ENCODE measurements at places on chromosomes 13 and 19. TPM values are rescaled to one million over a fixed set of nuclear protein-coding genes. Genes with fewer than 3 reads are reported as not detected.

GRCh38 chr13:49530457-49530856, 34.7 kb downstream of the PHF11 start:
- DNase-seq, result no peak

GRCh38 chr13:40189426-40189825, 477.0 kb downstream of the FOXO1 start:
- DNase-seq, result no peak

- no peak for DNase-seq
Measured at GRCh38 chr19:17579661-17580244, 24.3 kb downstream of the COLGALT1 start.

DNA sequence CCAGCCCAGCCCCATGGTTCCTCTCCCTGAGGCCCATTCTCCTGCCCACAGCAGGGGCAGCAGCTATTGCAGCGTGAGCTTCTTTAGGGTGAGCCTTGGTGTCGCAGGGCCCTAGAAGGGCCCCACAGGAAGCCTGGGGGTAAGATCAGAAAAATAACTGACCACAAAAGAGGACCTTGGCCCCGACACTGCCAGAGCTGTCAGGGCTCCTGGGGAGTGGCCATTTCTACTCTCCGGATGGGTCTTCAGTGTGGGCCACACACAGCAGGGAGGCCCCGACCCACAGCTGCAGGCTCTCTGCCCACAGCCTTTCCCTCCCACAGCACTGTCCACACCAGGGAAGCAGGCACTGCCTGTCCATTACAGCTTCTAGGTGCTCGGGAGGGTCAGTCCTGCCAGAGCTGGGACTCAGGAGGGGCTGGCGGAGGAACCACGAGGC, 3.5 kb upstream of the SIGLEC8 start:
- no peak for DNase-seq

- no peak for DNase-seq
Measured at GRCh38 chr13:28805193-28805819, 14.8 kb upstream of the MTUS2 start.

- no peak for DNase-seq
Measured at GRCh38 chr19:21580101-21580500, 74.7 kb downstream of the ZNF429 start.

DNA sequence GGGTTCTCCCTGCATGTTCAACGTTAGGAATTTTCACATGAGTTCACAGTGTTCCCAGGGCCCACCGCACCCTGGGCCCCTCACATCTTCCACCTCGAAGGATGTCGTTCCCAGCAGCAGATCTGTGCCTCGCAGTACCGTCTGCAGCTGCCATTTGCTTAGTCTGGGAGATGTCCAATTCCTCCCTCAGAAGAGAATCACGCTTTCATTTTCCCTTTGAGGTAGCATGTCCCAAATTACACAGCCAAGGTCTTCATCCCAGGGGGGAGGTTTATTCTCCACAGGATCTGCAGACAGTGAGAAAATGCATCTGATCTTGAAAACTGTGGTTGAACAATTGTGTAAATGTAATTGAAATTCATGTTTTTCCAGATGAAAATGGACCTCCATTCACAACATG, 150.2 kb downstream of the DCT start:
- DNase-seq, result no peak

- no peak for DNase-seq
Measured at GRCh38 chr19:18157465-18158063, 4.6 kb downstream of the PIK3R2 start.

DNA sequence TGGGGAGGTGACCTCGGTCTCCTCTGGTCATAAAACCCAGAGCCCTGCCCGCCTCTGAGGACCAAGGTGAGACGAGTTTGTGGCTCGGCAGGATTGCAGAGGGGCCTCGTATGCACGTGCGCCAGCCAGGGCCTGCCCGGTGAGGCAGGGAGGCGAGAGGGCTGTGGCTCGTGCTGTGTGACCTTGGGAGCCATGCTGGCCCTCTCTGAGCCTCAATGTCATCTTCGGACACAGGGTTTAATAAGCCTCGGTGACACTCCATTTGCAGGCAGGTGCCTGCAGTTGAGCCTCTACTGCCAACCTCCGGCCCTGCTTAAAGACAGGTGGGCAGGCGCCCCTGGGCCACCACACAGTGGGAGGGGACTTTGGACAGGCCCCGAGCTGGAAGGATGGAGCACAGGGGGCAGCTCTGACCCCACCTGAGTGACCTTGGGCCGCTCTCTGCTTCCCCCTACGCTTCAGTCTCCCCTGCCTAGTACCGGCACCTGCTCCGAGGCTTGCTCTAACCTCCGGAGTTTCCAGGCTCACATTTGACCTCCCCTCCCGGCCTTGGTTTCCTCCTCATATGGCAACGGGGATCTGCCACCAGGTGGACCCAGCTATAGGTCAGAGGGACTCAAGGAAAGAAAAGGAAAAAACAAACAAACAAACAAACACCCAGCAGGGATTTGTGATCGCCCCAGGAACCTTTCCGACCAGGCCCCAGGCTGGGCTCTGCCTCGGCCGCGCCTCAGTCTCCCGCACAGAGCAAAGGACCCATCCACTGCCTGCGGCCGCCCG, 3.1 kb downstream of the ZBTB7A start:
- no peak for DNase-seq

DNA sequence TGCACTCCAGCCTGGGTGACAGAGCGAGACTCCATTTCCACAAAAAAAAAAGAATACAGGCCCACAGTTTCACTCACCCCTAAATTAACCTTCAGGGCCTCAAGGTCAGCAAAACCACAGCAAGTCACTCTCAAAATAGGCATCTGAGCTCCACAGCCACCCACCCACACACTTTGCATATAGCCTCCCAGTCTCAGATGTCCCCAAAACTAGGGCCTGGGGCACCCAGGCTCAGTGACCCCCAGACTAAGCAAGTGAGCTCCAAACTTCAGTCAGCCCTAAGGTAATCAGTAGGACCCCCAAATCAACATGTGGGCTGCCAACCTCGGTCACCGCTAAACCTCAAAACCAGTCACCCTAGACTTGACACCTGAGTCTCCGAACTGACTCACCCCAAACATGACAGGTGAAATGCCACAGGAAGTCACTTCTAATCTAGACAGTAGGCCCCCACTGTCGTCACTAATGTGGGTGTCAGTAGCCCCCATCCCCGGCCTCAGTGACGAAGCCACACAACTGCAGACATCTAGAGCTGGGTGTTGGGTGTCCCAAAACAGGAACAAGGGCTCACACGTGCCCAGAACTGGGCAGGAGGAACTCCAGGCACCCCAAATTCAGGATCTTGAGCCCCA, 13.9 kb downstream of the RABAC1 start:
- no peak for DNase-seq

- no peak for DNase-seq
Measured at GRCh38 chr13:44048326-44048725, 168.6 kb downstream of the LACC1 start.

- DNase-seq, result no peak
Measured at GRCh38 chr19:33211794-33212435, 13.7 kb downstream of the SLC7A10 start.

DNA sequence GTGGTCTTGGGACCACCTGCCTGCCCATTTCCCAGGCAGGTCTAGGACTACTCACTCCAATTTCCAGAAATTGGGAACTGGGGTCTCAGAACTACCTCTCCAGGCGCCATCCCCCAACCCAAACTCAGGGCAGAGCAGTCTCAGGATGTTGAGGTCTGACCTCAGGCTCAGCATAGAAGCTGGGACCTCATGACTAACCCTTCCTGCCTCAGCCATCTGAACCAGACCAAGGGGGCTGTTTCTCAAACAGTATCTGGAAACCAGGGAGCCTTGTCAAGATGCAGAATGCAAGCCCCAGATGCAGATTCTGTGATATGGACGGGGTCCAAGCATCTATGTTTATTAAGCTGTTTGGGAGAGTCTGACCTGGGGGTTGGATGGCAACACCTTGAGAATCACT, 1.3 kb downstream of the FBXW9 start:
- DNase-seq, result no peak

GRCh38 chr13:71772361-71772760, 94.6 kb downstream of the DACH1 start:
- DNase-seq, result no peak

DNA sequence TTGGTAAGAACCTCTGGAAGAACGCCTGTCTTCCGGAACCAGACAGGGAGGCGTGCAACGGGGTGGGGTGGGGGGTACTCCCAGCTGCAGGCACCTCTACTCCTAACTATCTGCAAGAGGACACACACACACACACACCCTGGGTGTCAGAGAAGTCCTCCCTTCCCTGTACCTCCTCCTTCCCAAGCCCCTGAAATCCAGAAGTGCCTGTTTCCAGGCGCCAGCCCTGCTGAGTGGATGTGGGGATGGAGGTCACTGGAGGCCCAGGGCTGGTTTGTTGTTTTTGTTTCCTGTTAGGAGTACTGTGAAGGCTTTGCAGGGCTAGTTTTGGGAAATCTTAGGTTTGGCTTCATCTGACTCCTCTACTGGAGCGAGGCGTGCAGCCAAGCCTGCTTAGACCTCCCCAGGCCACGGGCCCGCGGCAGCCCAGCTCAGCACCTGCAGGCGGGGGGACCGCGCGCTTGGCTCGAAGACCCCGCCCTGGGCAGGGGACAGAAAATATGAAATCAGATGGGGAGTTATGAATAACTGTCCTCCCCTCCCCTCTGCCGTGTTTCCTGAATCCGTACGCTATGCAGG, 36.4 kb downstream of the SOX1 start:
- no peak for DNase-seq

DNA sequence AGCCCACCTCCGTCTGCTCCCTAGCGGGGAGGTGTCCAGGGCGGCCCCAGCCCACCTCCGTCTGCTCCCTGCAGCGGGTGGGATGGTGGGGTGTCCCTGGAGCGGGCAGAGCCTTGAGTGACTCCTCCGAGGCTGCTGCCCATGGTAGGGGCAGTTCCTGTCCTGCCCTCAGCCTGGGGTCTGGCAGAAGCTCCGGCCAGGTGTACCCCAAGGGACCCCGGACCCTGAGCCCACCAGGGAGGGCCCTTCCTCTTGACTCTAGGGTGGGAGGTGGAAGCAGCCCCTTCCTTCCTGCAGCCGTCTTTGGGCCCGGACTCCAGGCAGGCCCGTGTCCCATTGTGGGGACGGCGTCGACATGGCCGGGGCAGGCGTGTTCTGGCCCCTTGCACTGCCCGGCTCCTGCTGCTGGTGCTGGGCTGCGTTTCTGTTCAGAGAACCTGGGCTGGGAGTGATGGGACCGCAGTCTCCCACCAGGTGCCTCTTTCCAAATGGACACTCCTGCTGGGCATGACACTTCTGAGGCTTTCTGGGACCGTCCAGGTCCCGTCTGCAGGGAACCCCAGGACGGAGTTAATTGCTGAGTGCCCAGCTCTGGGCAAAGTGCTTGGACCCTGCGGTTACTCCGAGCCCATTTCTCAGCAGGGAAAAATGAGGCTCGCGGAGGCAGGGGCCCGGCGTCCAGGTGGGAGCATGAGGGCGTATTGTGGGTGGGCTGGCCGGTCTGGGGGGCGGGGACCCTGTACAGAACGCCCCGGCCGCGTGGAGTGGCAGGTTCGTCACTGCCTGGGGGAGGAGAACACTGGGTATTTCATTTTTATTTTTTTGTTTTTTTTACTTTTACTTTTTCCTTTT, 19.8 kb downstream of the ARID3A start:
- DNase-seq, result no peak

DNA sequence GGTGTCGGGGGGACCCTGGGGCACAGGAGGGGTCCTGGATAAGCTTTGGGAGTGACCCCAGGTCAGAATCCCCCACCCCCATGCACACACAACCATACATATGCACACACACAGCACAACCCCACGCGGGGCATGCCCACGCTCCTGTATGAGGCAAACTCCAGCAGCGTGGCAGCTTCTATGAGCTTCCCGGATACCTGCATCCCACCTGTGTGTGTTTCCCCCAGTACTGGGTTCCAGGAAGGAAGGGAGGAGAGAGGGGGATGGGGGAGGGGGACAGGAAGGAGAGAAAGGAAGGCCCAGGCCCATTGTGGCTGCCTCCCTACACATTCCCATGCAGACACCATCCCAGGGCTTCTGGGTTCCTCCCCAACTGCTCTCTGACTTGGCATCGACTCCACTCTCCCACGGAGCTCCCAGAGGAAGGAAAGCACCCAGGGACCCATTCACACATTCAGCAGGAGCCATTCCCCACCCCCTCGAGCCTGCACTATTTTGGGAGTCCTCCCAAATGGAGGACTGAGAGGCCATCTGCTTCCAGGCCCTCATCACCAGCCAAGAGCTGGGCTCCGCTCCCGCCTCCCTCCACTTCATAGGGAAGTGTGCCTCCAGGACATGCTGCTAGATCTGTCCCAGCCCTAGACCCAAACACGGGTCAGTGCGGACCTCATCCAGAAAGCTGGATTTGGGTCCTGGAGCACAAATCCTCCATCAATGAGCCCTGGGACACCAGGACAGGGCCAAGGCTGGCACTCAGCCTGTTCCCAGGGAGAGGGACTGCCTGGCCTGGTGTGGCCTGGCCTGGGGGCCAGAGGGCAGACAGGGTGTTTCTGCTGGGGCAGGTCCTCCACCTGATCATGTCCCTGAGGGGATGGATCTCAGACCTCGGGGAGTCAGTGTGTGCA, 13.2 kb downstream of the PRR36 start:
- no peak for DNase-seq

DNA sequence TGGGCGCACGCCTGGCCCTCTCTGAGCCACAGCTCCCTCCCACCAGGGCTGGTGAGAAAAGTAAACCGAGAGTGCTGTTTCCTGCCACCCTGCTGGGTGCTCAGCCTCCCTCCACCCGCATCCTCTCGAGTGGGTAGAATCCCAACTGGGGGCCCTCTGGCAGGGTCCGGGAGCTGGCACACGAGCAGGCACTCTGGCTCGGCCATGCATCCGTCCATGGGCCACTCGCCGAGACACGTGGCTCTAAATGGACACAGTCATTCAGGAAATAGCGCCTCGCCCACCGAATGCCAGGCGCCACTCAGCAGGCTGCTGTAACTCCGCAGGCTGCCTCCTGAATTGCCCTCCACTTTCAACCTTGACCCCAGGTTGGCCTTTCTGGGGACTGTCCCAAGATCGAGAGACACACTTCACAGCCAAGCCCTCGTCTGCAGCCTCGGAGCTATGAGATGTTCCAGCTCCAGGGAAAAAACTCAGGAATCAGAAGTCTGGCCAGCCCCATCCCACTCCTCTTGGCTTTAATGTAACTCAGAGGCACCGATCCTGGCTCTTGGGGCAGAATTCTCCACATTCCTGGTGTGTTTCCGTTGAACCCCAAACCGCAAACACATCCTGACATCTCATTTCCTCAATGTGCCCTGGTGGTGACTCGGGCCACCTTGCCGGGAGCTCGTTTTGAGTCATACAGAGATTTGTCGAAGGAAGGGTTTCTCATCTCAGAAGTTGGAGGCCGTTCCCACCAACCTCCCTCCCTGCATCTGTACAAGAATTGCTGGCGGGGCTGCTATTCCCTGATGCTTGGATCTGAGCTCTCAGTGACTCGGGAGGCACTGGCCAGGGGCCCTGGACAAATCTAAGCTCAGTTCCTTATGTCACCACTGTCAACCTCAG, 14.1 kb downstream of the KLF2 start:
- DNase-seq, result peak; percentile 72

GRCh38 chr19:14686411-14686810, 3.4 kb upstream of the ZNF333 start:
- DNase-seq, result no peak

LILRB3 gene
- total RNA-seq, result not detected

FFAR3 gene
- not detected for total RNA-seq

TIMM50 gene
- total RNA-seq, result 91.6 TPM

SMIM17 gene
- 0.26 TPM for total RNA-seq

STOML3 gene
- not detected for total RNA-seq

CD37 gene
- total RNA-seq, result not detected

LILRB5 gene
- total RNA-seq, result not detected

TTC9B gene
- total RNA-seq, result not detected

Measured in pulmonary artery endothelial cell (primary cell).